ENCODE measurements at places on chromosomes 11 and 22.

- DNase-seq: peak; percentile 50
Measured at GRCh38 chr11:24934733-24935439, 438.0 kb downstream of the LUZP2 start.

DNA sequence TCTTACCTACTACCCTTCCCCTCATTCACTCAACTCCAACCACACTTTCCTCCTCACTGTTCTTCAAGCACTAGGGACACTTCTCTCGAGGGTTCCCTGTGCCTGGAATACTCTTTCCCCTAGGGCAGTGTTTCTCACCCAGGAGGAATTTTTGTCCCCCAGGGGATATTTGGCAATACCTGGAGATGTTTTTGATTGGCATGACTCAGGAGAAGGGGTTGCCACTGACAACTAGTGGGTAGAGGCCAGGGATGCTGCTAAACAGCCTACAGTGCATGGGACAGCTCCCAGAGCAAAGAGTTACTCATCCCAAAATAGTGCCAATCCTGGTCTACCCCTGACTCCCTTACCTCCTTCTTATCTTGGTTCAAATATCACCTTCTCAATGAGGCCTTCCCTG lies 40.0 kb downstream of the BTG4 start:
- no peak for DNase-seq

GRCh38 chr11:126627421-126627820 lies 271.9 kb downstream of the ST3GAL4 start:
- no peak for DNase-seq

GRCh38 chr11:27820249-27820648 lies 120.0 kb upstream of the BDNF start:
- peak; percentile 47 for DNase-seq

DNA sequence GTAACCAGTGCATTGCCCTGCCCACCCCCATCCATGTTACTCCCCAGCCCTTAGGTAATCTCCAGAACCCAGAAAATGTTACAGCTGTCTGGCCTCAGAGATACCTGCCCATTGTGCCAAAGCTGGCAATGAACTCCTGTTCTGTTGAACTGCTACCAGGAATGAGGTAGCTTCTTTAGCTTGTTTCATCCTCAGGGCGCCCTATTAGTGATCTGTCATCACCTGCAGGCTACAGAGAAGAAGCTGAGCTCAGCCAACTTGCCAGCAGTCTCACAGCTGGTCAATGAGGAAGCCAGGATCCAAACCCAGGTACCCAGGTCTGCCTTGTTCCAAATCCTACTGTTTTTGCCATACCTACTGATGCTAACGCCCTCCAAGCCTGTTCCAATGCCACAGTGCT lies 88.7 kb downstream of the GALNT18 start:
- no peak for DNase-seq

- no peak for DNase-seq
Measured at GRCh38 chr22:46734830-46735453, 3.1 kb downstream of the CERK start.

DNA sequence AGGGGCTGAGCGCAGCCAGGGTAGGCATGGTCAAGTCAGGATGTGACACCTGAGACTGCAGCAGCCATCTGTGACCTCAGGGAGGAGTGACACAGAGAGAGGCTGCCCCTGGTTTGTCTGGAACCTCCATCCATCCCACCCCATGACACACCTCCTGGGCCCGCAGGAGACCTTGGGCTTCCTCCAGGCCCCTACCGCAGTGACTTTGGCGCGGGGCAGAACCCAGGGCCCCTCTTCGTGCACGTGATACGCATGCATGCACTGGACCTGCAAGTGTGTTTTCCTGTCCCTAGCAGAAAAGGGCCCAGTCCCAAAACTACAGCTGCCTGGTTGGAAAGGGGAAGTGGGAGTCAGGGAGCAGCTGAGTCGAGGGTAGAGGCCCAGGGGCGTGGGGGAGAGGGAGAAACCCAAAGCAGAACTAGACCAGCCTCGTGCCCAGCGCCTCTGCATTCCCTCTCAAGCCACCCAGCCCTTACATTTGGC lies 7.9 kb upstream of the CYTH4 start:
- DNase-seq: no peak
